ENCODE measurements at places on chromosomes 7 and 10.

DNA sequence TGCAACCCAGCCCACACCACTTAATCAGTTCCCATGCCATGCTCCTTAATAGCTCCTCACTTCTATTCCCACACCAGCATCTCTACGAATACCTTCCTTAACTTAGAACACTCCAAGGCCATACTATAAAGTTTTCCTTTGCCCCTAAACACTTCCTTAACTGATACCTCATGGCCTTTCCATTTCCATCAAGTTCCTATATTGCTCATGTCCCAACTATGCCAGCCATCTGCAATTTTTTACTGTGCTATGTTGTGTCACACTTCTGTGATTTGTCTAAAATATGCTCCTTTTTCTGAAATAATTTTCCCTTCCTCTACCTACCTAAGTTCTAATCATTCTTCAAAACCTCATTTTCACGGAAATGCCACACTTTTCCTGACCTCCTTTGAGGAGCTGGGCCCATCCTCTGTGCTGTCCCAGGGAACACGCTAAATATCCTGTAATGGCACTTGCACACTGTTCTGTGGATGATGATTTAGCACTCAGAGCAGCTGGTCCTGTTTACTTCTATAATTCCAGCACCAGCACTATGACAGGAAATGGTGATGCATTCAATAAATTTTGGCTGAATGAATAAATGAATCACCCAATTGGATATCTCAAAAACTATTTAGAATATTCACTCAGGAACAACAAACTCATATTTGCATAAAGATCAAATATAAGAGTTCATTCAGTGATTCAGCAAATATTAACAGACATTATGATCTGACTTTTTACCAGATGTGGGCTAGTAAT, 266.5 kb upstream of the HGF start:
- no peak for DNase-seq

- peak; percentile 60 for DNase-seq
Measured at GRCh38 chr7:42236266-42236975, 588 bp downstream of the GLI3 start.

- peak; percentile 34 for DNase-seq
Measured at GRCh38 chr7:2041496-2042367, 191.0 kb downstream of the MAD1L1 start.

GRCh38 chr10:44733501-44734488, 177.3 kb upstream of the TMEM72 start:
- no peak for DNase-seq

DNA sequence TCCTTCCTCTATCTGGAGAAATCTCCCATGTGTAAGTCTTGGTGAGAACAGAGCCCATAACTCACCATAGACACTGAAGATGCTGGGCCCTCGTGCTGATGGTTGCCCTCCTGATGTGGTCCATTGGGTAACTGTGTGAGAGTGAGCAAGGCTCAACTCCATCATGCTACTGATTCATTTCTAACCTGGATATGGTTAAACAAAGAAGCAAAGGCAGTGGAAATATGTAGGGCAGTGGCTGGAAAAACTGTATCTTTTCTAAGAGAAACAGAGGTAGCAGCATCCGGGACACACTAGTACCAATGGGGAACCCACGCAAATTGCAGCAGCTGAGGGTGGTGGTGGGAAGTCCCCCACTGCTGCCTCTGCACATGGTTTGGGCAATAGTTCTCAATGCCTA, 221.7 kb downstream of the KLF6 start:
- DNase-seq: no peak

DNA sequence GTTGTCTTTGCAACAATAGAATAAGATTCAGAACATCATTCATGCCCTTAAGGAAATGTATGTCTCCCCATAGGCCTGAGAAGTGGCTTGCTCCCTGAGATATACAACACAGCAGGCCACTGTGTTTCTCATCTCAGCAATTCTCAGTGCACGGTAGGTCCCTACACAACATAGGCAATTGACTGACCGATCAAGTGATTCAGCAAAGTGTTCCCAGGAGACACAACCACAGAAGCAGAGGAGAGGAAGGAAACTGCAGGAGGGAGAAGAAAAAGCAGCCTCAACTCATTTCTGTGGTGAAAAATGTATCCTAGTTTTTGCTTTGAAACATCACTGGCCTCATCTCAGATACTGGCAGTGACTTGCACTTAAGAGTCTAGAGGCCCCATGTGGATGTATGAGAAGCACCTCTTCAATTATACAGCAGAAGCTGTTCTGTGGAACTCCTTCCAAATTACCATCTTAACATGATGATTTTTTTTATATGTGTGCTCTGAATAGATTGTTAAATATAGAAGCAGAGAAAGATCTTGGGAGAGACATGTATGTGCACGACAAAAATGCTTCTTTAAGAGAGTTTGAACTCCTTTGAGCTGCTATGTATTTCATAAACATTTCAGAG, 306.8 kb downstream of the XPNPEP1 start:
- no peak for DNase-seq

DNA sequence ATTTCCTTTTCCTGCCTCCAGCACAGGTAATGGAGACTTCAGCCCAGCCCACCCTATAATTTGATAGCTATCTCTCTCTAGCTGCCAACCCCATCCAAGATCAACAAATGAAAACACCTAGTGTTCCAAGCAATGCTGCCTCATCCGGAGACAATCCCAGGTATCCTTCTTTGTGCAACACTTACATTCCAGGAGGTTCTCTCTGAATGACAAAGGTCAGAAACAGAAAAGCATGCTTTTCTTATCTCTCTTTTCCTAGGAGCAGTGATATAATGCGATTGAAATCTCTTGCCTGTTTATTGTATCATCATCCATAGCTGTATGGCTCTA, 699.3 kb downstream of the INHBA start:
- no peak for DNase-seq

DNA sequence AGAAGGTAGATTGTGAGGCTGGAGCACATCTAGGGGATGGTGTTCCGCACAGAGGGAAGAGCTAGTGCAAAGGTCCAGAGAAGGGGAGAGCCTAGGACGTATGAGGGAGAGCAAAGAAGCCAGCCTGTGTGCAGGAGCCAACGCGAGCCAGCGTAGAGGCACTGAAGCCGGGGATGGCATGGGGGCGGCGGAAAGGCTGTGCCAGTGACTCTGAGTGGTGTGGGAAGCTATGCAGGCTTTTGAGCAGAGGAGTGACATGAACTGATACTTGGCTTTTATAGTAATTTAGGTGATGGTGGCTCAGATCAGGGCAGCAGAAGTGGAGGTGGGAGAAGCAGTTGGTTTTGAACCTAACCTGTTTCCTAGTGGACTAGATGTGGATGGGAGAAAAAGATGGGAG, 65.8 kb downstream of the ATXN7L1 start:
- no peak for DNase-seq

- no peak for DNase-seq
Measured at GRCh38 chr10:127398971-127399365, 150.1 kb upstream of the NPS start.

- no peak for DNase-seq
Measured at GRCh38 chr10:63238501-63238900, 105.4 kb downstream of the NRBF2 start.

DNA sequence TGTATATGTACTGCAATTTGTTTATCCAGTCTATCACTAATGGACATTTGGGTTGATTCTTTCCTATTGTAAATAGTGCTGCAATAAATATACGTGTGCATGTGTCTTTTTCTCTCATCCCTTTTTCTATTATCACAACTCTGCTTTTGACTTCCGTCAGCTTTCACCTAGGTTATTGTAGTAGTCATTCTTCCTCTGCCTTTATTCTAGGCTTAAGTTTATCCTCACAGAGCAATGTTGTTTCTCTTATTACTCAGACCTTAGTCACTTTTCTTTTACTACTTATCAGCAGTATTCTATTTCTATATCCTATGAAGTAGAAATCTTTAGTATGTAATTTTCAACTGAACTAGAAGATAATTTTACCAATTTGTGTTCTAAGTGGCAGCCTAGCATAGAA, 175.3 kb upstream of the SEMA3E start:
- no peak for DNase-seq

DNA sequence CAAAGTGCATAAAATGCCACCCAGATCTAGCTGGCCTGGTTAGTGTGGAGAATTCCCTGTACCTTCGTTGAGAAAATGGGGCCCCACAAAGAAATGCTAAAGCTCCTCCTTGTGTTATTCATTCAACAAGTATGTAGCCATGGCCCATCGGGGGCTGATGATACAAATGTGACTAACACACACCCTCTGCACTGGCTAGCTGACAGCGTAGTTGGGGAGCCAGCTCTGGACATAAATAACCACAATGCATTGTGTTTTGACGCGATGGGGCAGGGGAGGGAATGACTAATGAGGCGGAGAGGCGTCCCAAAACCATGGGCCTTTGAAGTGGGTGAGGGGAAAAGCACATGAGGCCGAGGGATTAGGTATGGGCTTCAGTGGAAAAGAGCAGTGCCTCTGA, 28.2 kb upstream of the ASL start:
- DNase-seq: no peak

GRCh38 chr7:12633582-12633981, 53.9 kb upstream of the ARL4A start:
- no peak for DNase-seq

DNA sequence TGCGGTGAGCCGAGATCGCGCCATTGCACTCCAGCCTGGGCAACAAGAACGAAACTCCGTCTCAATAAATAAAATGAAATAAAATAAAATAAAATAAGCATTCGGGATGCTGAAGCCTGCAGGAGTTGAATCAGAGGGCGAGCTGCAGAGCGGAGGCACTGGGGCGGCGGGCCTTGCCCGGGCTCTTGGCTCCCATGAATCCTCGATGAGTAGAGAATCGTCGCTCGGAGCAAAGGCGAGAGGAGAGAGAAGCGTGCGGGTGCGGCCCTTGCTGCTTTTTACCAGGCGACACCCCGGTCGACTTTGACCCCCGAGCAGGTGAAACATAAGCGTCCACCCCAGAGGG, 168.3 kb downstream of the UBE2H start:
- DNase-seq: no peak

DNA sequence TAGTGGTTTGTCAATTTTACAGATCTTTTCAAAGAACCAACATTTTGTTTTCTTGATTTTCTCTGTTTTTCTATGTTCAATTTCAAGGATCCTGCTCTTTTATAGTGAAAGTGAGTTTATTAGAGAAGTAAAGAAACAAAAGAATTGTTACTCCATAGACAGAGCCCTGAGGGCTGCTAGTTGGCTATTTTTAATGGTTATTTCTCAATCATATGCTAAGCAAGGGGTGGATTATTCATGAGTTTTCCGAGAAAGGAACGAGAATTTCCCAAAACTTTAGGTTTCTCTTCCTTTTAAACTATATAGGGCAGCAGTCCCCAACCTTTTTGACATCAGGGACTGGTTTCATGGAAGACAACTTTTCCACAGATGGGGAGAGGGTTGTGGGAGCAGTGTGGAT, 165.0 kb downstream of the CCSER2 start:
- no peak for DNase-seq

- DNase-seq: no peak
Measured at GRCh38 chr10:43078986-43079273, 2.1 kb downstream of the RET start.

GRCh38 chr10:110774069-110775019, 97.4 kb upstream of the PDCD4 start:
- DNase-seq: no peak

GRCh38 chr7:20312562-20312961, 18.1 kb upstream of the ITGB8 start:
- no peak for DNase-seq

GRCh38 chr10:89915968-89916367, 214.6 kb downstream of the KIF20B start:
- DNase-seq: no peak

DNA sequence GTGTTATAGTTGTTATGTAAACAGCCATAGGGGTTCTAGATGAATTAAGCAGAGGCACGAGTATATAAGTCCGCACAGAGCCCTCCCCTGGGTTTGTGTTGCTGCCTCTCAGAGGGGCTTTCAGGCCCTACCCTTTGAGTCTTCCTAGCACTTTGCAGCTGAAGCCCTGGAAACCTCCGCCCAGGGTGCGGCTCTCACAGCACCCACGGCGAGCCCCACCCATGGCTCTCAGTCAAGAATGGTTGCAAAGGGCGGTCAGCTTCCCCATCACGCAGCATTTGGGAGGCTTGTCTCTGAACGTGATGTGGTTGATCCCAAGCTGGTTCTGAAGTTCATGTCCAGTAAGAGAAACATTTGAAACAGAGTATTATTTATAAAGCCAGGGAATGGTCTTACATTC, 18.8 kb upstream of the INSIG1 start:
- DNase-seq: no peak

DNA sequence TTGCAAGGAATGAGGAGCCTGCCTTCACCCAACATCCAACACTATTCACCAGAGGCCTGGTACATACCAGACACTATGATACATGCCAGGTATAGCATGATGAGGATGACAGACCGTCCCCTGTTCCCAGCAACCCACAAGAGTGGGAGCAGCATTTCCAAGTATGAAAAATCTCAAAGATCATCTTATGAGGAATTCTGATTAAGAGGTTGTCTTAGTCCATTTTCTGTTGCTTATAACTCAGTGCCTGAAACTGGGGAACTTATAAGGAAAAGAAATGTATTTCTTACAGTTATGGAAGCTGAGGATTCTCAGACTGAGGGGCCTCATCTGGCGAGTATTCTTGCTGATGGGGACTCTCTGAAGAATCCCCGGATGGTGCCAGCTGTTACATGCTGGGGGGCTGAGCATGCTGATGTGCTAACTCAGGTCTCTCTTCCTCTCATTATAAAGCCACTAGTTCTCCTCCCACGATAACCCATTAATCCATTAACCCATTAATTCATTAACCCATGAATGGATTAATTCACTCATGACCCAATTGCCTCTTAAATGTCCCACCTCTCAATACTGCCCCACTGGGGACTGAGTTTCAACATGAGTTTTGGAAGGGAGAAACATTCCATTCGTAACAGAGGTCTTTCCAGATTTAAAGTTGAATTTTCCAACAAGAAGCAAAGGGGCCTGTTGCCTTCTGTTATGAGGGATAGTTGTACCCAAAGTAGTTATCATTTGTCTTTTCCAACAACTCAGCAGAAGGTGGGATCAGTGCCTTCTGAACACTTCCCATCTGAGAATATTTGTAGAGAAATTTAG, 173.9 kb downstream of the HERPUD2 start:
- no peak for DNase-seq

DNA sequence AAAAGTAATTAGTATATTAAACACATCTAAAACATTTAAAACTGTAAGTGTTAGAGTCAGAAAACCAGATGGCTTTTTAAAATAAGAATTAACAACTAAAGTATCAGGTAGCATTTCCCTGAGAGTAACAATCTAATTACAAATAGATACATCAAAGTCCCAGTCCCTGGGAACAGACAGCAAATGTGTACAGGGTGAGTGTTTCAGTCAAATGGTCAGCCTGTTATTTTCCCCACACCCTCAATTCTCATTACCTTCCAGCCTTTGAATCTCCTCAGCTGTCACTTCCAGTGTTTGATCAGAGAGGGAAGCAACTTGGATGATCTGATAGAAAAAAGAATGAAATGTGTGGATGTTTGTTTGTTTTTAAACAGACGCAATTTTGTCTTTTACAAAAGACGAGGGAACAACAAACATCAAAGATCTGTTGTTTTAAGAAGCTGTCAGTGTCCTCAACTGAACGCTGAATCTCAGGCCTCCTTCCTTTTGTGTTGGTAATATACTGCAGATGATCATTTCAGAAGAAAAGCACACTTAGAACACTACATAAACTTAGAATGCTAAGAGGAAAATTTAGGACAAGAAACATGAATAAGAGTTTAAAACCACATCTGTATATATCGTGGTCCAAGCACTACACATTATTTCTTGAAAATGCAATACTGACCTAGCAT, 29.8 kb downstream of the CEP41 start:
- no peak for DNase-seq

All from lower leg skin (tissue), 4 donors.